ENCODE measurements at places on chromosomes 7 and 10.

- no peak for DNase-seq
These were observed 93.0 kb downstream of the HGF start for GRCh38 chr7:81676813-81677212.

- DNase-seq = no peak
These were observed 517.4 kb upstream of the ZMIZ1 start for GRCh38 chr10:78551184-78552005.

DNA sequence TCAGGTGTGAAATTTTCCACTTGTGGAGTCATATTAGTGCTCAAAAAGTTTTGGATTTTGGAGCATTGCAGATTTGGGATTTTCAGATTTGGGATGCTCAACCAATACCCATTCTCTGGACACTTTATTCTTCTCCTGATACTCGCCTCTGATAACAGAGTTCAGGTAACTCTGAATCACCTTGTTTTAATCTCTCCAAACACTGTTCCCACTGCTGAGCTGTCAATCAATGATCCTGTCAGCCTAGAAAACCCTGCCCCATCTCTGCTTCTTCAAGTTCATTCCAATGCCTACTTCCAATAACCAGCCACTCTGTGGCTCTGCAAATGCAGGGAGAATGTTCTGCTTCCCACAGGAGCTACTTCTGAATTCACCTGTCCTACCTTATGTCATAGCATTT lies 21.8 kb downstream of the SGMS1 start:
- DNase-seq = no peak

DNA sequence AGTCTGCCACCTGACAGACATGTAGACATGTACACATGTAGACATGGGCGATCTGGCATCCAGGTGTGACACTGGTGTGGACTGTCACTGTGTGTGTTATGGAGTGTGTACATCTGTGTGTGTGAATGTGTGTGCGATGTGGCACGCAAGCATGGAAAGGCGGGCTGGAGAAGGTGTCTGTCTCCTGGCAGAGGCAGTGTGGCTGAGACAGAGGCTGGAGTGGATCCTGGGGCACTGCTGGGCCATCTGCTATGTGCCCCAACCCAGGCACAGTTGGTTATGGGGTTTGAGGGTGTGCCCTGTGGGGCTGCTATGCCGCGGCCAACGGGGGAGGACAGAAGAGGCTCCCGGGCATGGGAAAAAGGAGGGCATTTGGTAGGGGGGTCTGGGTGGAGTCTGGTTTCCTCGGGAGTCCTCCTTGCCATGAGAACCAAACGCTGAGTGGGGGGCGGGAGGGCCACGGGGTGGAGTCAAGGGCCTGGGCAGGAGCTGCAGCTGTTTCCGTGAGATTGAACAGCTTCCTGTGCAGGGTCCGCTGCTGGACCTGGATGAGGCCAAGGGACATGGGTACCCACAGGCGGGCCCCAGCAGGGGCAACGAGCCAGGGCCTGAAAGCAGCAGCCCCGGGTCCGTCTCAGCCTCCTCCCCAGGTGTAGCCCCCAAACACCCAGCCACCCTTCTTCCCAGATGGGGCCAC lies 1.3 kb downstream of the ELN start:
- no peak for DNase-seq

DNA sequence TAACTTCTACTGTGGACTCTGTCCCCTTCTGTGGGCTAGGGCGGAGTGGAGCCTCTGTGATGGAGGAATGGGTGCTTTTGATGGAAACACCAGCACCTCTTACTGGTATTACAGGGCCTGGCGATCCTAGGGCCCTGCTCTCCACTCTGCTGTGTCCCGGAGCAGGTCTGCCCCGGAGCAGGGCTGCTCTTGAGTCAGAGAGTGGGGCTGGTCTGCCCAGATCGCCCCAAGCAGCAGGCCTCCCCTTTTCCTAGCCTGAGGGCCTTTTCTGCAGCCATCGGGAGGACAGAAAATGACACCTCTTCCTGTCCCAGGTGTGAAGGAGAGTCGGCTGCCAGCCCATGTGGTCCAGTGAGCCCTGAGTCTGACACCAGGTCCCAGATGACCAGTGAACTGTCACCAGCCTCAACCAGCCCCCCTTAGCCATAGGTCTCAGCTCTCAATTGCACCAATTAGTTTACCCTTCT lies 1.4 kb downstream of the ZNF282 start:
- peak; percentile 55 for DNase-seq

DNA sequence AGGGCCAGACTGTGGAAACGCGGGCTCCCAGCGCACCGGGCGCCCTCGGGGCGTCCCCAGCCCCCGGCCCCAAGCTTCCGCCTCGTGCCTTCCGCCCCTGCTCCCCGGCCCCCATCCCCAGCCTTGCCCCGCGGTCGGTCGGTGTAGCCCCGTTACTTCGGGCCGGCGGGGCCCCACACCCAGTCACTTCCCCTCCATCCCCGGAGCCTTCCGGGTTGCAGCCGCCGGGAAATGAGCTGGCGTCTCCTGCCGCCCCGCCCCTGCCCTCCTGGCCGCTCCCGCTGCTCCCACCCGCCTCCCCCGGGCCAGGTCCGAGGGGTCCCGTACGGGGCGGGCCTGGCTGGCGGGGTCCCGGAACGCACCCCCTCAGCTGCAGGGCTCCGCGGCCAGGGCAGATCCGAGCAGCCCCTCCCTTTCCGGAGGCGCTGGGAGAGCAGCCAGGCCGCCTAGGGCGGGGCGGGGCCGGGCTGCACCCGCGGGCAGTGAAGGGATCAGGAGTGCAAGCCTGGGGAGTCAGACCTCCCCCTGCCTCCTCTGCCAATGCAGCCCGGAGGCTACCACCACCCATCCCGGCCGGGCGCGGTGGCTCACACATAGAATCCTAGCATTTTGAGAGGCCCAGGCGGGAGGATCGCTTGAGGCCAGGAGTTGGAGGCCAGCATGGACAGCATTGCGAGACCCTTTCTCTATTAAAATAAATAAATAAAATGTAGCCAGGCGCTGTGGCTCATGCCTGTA lies 709 bp downstream of the ARPC1B start:
- peak; percentile 87 for DNase-seq

DNA sequence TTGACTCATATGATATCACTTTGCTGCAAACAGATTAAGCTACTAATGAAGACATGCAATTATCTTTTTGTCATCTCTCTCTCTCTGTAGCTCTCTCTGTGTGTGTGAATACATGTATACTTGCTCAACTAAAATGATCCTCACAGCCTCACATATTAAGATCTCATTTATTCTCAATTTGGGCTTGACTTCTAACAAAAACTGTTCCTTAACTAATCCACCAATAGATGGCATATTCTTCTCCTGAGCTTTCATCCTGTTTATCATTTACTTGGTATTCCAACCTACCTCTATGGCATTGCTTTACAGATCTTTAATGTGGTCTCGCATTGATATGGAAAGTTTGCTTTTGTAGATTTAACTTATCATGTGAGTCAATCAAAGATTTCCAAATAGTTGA lies 540.4 kb downstream of the CNTNAP2 start:
- no peak for DNase-seq

- DNase-seq = no peak
These were observed 115.3 kb upstream of the BMPER start for GRCh38 chr7:33789871-33790630.

DNA sequence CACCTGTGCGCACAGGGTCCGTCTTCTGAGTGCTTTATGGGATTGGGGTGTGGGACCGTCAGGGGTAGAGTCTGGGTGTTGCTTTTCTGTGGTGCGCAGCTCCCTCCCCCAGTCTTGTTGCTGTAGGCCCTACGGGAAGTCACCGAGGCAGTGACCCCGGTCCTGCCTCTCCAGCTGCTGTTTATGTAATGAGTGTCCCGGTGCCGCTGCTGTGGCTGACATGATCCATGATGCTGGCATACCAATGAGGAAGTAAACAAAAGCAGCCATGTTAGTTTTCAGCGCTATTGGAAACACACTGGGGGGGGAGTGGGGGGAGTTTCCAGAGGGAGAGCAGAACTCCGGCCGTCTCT lies 1.1 kb downstream of the TRIM8 start:
- peak; percentile 74 for DNase-seq

- no peak for DNase-seq
These were observed at the start of gene CUZD1 for GRCh38 chr10:122845783-122846332. Gene CUZD1, minus strand, starts transcription at chr10:122845857. Its CDS starts 14 bp downstream, at chr10:122845843.

Data from HT-29 (cell line).